AG08395 (cell line): ENCODE measurements at places on chromosomes 16 and 17.

GRCh38 chr16:49575346-49576172 is 202.0 kb downstream of the C16orf78 start:
- DNase-seq = no peak

- DNase-seq = no peak
Measured at GRCh38 chr16:79985606-79986005, 385.1 kb upstream of the MAF start.

- peak; percentile 90 for DNase-seq
Measured at GRCh38 chr16:53054670-53055485, at the start of gene CHD9. Gene CHD9, plus strand, starts transcription at chr16:53054991. Its CDS starts 101,099 bp downstream, at chr16:53156090.

GRCh38 chr17:40331743-40332641 is 23.0 kb downstream of the RARA start:
- peak; percentile 79 for DNase-seq

DNA sequence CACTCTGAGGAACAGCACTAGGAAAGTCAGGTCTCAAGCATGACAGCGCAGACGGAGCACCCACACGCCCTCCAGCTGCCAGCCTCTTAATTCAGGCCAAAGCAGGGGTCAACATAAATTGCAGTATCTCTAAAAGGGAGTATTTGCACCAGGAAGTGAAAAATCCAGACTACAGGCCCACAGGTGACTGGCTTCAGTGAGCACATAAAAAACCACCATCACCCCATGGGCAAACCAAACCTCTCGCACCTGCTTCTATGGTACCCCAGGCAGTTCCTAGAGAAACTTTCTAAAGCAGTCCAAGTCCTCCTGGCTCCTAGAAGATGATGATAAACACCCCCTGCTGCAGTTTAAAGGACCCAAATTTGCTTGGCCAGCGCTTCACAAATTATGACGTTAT is 129.8 kb downstream of the ZNF423 start:
- no peak for DNase-seq

GRCh38 chr16:69482410-69482991 is 58.1 kb downstream of the CYB5B start:
- peak; percentile 59 for DNase-seq
